ENCODE measurements at places on chromosomes 13 and 19. TPM values are rescaled to one million over a fixed set of nuclear protein-coding genes. Genes with fewer than 3 reads are reported as not detected.

CCDC106 gene
- polyA plus RNA-seq, result 12.3 TPM

ZNF441 gene
- polyA plus RNA-seq, result 13.1 TPM

ZNF714 gene
- 16.4 TPM for polyA plus RNA-seq

LPAR6 gene
- polyA plus RNA-seq, result 24.7 TPM

ZNF429 gene
- polyA plus RNA-seq, result 19.7 TPM

GNG8 gene
- not detected for polyA plus RNA-seq

- no peak for DNase-seq
Observed at GRCh38 chr13:50699874-50700663, 143.4 kb downstream of the DLEU7 start.

DNA sequence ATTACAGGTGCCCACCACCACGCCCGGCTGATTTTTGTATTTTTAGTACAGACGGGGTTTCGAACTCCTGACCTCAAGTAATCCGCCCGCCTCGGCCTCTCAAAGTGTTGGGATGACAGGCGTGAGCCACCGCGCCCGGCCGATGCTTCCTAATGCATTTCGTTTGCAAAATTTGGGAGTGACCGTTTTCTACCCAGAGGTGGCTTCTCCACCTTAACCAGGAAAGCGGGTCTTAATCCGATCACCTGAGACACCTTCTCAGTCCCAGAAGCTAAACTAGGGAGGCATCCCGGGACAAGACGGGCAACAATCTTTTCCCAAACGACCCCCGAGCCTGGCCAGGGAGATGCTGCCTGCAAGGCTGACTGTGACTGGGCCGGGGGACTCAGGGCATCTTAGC, 14.8 kb upstream of the MATK start:
- DNase-seq, result no peak

GRCh38 chr13:45370922-45371406, 30.0 kb upstream of the TPT1 start:
- peak; percentile 59 for DNase-seq

- no peak for DNase-seq
Observed at GRCh38 chr13:20431687-20432384, 93.8 kb downstream of the CRYL1 start.

DNA sequence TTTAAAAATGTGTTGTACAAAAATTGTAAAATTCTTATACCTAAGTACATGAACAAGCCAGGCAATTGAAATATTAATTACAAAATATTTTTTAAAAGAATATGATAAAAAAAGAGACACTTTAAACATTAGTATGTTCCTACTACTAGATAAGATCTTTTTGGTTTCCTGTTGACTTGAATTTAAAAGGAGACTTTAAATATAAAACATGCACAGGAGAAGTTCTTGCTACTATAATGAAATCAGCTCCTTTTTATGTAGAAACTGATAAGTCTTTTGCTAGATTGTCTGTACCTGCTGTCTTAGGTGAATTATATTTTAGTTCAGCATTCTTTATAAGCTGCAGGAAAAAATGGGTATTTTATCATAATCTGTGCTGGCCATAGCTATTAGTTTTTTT, 140.2 kb downstream of the TNFSF13B start:
- no peak for DNase-seq

GRCh38 chr19:873084-873483, 13.6 kb downstream of the CFD start:
- no peak for DNase-seq

- DNase-seq, result no peak
Observed at GRCh38 chr13:47484548-47484947, 516.5 kb downstream of the SUCLA2 start.

DNA sequence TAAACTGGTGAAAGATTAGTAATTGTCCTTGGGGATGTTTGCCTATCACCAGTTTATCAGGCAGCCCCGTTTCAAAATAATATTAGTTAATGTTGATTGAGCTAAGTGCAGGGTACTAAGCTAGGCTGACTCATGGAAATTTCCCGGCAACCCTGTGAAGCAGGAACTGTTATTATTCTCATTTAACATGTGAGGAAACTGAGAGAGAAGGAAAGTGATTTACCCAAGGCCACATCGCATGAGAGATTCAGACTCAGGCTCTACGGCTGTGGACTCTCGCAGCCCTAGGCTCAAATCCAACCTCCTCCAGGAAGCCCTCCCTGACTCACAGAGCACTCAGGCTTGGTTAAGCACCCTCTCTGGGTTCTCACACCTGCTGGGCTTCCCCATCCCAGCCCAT, 19.7 kb downstream of the CLPTM1 start:
- DNase-seq, result no peak

GRCh38 chr19:4052114-4052992, 14.3 kb downstream of the ZBTB7A start:
- DNase-seq, result no peak

DNA sequence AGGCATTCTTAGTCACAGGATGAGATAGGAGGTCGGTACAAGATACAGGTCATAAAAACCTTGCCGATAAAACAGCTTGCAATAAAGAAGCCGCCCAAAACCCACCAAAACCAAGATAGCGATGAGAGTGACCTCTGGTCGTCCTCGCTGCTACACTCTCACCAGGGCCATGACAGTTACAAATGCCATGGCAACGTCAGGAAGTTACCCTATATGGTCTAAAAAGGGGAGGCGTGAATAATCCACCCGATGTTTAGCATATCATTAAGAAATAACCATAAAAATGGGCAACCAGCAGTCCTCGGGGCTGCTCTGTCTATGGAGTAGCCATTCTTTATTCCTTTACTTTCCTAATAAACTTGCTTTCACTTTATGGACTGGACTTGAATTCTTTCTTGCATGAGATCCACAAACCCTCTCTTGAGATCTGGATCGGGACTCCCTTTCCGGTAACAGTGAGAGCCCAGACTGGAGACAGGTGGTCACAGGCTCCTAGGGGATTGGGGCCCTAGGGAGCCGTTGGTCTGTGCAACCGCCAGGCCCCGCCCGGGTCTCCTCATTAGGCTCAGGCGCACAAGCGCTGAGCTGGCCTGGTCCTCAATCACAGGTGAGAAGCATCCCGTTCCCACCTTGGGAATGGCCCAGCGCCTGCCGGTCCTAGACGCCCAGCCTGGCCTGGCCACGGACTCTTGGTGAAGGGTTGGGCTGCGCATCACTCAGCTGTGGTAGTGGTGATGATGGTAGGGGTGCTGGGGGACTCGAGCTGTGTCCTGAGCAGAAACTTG, 10.9 kb upstream of the ZNF544 start:
- DNase-seq, result no peak

- no peak for DNase-seq
Observed at GRCh38 chr13:72074663-72075062, 207.7 kb upstream of the DACH1 start.

DNA sequence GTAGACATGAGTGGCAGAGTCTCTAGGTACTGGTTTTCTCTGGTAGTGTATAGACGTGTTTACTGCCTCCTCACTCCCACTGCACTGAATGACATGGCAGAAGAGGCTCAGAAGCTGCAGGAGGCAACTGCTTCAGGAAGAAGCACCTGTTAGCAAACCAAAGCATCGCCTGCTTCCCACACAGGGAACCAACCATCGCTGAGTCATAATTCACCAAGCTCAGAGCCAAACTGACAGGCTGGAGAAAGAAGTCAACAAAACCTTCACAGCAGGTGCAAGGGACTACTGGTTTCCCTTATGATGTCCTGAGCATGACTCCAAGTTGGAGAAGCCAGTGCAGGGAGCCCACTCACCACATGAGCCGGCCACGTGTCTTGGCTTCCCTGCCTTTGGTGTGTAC, 69.8 kb downstream of the KCTD12 start:
- no peak for DNase-seq
